ENCODE measurements at places on chromosomes 5 and 9.

- no peak for DNase-seq
These were observed 51.0 kb downstream of the TMEM252 start for GRCh38 chr9:68489646-68490045.

GRCh38 chr5:126676195-126676624 is 75.5 kb downstream of the PHAX start:
- DNase-seq = no peak

DNA sequence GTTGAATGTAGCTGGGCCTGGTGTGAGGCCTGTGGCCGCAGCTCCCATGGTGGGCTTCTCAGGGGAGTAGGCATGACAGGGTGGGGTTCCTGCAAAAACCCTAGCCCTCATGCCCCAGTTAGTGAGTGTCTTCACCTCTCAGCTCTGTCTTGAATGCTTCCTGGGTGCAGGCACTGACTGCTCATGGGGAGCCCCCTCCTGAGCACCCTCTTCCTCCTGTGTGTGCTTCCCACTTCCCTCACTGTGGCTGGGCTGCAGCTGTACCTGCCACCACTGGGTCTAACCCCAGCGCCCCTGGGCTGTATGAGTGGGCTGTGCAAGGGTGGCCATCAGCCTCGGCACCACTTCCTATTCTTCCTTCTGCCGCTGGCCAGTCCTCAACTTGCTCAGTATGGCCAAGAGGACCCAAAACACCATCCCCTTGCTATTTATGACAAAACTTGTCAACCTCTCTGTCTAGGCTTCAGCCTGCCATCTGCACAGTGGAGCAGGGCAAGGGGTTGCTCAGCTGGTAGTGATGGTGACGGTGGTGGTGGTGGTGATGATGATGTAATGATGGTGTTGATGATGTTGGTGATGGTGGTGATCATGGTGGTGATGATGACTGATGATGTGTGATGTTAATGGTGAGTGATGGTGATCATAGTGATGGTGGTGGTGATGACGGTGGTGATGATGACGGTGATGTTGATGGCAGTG is 67.5 kb downstream of the RXRA start:
- no peak for DNase-seq

DNA sequence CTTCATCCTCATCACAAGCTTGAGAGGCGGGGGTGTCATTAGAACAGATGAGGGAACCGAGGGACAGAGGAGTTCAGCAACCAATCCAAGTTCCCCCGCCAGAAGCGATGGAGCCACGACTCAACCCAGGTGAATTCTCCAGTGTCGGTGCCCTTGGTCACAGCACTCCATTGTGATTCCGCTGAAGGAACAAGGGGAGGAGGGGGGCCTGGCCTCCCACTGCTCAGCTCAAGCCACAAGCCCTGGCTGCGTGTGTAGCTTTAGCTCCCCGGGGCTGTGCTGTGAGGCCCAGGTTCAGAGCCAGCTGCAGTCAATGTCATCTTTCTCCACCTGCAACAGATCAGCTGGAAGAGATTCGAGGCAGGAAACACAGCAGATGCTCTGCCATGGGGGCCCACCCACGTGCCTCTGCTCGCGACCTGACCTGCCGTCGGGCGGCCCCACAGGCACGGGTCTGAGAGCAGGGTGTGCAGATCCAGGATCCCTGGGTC is 72.6 kb downstream of the GTF3C4 start:
- DNase-seq = no peak

DNA sequence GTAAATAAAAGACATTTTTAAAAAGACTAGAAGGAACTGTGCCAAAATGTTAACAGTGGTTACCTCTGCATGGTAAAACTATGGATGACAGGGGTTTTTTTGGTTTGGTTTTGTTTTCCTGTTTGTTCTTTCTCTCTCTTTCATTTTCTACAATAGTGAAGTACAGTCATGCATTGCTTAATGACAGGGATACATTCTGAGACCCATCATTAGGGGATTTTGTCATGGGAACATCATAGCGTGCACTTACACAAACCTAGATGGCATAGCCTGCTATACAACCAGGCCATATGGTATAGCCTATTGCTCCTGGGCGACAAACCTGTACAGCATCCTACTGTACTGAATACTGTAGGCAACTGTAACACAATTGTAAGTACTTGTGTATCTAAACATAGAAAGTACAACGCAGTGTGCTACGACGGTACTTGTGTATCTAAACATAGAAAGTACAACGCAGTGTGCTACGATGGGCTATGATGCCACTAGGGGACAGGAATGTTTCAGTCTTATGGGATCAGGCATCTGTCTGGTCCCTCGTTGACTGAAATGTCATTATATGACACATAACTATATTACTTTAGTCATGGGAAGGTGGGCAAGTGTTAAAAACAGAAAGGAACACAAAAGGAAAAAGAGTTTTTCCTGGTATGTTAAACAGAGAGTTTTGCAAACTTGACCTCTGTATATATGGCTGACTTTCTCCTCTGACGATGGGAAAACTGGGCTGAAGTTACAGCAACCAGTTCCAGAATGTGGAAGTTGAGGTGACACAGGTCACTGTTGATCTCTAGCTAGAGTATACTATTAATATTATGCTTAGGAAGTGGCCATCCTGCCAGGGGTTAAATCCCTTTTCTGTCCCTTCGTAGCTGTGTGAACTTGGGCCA is 7.4 kb upstream of the ADAM19 start:
- DNase-seq = no peak

- no peak for DNase-seq
These were observed 232.1 kb downstream of the MAN2A1 start for GRCh38 chr5:109921735-109922380.

DNA sequence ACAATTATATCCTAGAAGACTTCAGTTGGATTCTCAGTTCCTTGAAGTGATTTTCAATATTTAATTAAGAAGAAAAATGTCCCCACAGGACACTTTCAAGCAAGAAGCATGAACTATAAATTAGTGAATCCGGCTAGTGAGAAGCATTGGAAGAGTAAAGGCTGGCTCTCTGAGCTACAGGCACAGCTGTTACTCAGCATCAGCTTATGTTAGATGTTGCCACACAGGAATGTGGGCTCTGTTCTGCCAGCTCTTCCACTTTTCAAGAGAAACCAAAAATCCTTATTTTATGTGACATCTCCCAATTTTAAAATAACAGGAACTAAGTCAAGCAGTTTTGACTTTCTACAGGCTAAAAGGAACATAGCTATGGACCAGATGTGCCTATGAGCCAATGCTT is 14.9 kb downstream of the ZNF474 start:
- no peak for DNase-seq

DNA sequence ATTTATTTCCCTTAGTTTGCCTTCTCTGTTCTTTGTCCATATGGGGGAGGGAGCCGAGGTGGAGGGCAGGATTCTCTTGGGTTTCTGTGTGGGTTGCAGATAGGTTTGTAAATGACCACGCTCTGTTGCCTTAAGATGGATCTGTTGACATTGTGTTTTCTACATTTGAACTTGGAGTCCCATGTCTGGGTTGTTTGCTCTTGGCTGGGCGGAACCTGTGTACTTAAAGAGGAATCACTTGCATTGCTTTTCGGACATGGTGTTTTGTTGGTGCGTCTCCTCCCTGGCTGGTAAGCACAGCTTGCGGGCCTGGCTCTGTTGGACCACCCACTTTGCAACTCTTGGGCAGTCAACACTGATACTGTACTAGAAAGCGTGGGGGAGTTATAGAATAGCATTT is 45.9 kb downstream of the EHMT1 start:
- no peak for DNase-seq

DNA sequence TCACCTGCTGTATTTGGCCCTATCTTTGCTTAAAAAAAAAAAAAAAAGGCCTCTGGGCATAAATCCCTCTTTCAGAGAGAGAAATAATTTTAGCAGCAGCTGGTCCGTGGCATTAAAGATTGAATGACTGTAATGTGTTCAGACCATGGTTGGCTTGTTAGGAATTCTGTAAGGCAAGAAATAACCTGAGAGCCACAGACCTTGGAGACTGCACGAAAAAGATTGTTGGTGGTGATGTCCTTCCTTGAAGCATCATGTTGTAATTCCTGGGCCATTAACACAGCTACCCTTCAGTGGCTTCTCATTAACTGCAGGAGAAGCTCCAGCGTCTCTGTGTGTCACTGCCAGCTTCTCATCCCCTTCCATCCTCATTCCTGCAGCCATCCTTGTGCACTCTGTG is 79.0 kb downstream of the SGCD start:
- no peak for DNase-seq

DNA sequence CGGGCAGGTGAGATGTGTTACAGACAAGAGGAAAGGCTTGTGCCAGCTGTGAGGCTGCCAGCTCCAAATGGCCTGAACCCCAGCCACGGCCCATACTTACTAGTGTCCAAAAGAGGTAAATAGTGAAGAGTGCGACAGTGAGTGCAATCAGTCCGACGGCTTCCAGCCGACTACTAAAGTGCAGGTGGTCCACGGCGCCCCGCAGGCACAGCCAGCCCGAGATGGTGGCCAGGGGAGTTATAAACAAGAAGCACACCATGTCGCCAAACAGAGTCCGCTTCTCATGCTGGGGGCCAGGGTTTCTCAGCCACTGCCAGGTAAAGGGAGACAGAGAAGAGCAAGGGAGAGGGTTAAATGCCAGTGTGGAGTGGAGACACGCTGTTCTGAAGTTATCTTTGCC is 101.1 kb downstream of the LMNB1 start:
- DNase-seq = no peak

- DNase-seq = no peak
These were observed 478.5 kb upstream of the KIF2A start for GRCh38 chr5:61827445-61827975.

GRCh38 chr9:33813712-33814641 is 3.0 kb upstream of the UBE2R2 start:
- DNase-seq = peak; percentile 70

DNA sequence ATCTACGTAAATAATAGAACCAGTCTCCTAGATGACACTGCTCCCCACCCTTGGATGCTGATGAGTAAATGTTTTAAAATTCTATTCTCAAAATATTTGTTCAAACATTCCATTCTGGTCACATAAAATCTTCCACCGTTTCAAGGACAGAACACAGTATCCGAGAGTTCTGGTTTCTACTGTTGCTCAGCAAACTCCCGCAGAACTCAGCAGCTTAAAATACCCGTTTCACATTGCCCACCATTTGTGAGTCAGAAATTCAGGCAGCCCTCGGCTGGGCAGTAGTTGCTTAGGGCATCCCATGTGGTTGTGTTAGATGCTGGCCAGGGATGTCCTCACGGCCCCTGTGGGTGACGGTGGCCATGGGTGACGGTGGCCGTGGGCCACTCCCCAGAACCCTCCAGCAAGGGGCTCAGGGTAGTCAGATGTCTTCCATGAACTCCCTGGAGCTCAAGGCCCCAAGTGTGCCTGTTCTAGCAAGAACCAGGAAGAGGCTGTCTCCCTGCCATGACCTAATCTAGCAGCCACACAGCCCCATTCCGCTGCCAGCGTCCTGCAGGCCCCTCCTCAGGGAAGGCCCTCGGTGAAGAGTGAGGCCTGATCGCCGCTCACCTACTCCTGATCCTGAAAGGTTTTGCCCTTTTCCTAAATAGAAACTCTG is 17.4 kb downstream of the MGAT1 start:
- DNase-seq = peak; percentile 57

DNA sequence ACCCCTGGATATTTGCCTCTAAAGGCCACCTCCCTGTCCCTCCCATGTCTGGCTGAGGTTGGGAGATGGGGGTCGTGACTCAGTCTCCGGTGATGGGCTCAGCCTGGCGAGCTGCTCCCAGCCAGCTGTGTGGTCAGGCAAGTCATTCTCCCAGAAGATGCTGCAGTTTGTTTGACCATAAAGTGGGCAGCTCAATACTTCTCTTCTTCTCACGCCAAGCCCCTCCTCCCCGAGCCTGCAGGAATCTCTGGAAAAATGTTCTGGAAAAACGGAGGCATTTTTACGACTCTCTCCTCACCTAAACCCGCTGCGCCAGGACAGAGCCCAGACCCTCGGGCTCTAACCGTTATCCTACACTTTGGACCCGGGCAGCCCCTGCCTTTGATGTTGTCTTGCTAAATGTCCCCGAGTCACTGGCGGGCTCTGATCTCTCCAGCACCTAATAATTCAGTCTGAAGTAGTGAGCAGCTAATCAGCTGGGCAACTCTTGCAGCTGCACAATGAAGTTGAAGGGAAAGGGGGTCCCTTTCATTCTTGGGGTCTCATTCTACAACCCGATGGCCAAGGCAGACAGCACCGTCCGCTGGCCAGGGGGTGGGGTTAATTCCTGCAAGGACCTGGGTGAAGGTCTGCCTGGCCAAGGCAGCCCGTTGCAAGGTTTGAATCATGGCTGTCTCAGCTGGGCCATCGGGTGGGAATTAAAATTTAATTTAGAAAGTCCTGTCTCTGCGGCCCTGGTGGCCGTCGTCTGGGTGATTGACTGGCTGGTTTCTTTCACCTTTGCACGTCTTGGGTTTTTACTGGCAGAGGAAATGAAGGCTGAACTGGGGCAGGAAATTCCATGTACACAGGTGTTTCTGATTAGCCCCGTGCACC is 12.3 kb downstream of the DCANP1 start:
- DNase-seq = peak; percentile 46

DNA sequence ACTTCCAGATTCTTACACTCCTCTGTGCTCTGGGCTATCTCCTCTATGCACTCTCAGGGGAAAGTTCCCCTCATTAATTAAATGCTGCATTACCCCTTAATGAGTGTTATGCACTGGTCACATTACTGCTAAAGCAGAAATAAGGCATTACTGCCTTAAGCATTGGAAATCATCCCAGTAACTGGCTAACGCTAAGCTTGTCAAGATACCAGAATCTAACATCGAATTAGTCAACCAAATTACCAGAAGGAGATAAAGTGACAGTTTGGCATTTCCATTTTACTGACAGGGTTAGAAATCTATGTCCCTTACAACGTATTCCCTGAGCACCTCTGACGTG is 69.5 kb upstream of the FAM169A start:
- no peak for DNase-seq

DNA sequence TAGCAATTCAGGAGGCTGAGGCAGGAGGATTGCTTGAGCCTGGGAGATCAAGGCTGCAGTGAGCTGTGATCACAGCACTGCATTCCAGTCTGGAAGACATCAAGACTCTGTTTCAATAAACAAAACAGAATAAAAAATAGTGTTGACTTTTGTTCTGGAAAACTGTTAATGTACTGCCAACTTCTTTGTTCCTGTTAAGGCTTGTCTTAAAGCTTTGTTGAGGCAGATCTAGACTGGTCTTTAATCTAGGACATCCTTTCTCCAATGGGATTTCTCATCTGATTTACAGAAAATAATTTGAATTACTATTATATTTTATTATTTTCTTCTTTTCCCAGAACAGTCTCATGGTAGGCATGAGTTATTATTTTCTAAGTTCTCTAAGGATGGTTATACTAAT is 26.0 kb downstream of the BDP1 start:
- no peak for DNase-seq

GRCh38 chr5:179890751-179891682 is 16.7 kb downstream of the TBC1D9B start:
- no peak for DNase-seq

- DNase-seq = no peak
These were observed 58.2 kb upstream of the PRR16 start for GRCh38 chr5:120405923-120406322.

DNA sequence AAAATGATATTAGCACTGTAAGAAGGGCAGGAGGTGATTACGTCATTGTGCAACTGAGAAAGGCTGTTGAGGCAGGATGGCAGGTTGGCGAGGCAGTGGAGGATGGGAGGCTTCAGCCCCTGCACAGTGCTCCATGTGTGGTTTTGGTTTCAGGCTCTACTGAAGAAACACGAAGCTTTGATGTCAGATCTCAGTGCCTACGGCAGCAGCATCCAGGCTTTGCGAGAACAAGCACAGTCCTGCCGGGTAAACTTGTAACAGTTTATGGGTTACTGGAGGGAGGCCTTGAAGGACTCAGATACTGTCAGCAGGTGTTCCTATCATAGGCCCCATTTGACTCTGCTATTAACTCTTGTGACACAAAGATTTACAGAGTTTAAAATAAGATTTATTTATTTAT is 35.1 kb downstream of the SPTAN1 start:
- DNase-seq = no peak

GRCh38 chr5:8196061-8196460 is 327.1 kb downstream of the MTRR start:
- DNase-seq = no peak
